Stimulated activated CD4-positive, alpha-beta T cell treated with anti-CD3 and anti-CD28 coated beads, Interleukin-1b, Interleukin-23, amount 100 ng/mL, for 4 hours (primary cell): ENCODE measurements at places on chromosomes 2 and 18.

GRCh38 chr2:144261966-144262365 lies 258.0 kb downstream of the ZEB2 start:
- DNase-seq = no peak

DNA sequence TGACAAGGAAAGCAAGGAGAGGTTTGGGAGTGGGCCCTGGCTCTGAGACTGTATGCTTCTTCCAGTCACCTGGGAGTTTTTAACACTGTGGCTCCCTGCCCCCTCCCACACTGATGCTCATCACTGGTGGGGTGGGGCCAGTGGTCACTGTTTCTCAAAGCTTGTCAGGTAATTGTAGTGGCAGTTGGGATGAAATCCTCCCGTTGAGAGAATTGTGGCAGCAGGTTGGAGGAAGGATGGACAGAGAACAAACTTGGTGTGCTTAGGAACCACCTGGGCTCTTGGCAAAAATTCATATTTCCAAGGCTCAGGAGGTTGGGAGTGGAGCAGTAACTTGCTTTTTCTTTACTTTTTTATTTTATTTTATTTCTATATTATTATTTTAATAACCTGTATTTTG lies 25.1 kb downstream of the DGKD start:
- DNase-seq = no peak

GRCh38 chr18:45910405-45911023 lies 56.6 kb downstream of the EPG5 start:
- DNase-seq = peak; percentile 57

DNA sequence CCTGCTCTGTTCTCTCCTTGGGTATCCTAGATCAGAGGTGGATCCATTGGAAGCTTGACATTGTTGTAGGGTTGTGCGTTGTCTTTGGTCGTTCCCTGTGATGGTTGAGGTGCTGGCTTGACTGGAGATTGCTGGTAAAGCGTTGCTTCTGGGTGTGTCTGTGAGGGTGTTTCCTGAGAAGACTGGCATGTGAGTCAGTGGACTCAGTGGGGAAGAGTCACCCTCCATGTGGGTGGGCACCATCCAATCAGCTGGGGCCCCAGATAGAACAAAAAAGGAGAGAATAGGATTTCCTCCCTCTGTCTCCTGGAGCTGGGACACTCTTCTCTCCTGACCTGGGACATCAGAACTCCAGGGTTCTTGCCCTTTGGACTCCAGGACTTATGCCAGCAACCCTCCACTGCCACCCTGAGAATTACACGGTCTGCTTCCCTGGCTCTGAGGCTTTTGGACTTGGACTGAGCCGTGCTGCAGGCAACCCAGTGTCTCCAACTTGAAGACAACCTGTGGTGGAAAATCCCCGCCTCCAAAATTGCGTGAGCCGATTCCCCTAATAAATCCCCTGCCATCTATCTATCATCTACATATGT lies 14.8 kb upstream of the REEP1 start:
- DNase-seq = no peak

DNA sequence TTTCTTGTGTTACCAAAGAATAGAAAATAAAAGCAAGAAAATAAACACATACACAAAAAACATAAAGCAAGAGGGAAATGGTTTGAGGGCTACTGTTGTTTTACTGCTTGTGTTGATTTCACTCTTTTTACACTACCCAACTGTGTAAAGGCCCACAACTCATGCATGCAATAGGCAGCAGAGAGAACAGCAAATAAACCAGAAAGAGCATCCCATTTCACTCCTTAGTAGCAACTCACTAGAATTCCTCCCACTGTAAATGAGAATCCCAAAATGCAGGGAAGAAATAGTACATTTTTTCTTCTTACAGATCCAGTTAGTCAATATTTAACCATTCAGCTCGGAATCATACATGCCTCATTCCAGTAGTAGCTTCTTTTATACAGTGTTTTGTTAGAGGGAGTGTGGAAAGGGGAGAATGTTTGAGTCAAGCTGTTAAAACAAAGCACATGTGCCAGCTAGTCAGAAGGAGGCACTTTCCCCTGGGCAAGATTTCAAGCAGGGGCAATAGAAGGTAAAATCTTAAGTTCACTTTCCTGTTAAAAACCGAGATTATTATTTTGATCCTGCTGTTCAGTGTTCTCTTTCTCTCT lies 147.2 kb upstream of the FAM98A start:
- DNase-seq = no peak

DNA sequence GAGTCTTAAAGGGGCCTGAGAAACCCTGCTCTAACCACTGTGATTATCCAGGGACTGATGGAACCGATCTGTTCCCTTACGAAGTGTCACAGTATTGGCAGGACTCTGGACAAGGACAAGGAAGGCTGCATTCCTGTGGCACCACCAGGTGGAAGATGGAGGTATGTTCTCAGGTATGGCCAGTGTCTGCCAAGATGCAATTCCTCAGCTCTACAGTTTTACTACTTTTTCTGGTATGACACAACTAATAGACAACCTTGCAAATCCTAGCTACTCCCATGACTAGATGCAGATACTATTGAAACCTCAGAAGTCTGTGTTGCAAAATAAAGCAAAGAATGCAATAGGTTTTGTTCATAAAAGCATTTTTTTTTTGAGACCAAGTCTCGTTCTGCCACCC lies 14.6 kb downstream of the RAB31 start:
- no peak for DNase-seq

- DNase-seq = no peak
Observed at GRCh38 chr2:8324901-8325300, 357.0 kb upstream of the ID2 start.

DNA sequence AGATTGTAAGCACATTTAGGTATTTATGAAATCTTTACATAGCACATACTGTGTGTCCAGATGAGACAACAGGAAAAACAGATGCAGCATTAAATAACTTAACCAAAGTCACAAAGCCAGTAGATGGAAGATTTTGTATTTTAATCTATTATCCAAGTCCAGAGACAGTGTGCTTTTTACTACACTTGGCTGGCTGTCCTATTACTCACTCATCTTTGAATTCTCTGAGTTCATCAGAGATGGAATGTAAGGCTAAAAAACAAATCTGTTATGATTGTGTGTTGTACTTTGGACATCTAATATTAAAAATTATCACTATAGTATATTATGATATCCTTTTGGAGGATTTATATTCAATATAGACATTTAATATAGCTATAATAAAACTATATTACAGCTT lies 1189.4 kb downstream of the DSC3 start:
- no peak for DNase-seq

- no peak for DNase-seq
Observed at GRCh38 chr18:58843688-58844035, 21.0 kb upstream of the ZNF532 start.
